Psoas muscle (tissue), 8 donors: ENCODE measurements at places on chromosomes 13 and 19. TPM values are rescaled to one million over a fixed set of nuclear protein-coding genes. Genes with fewer than 3 reads are reported as not detected.
A peak's percentile ranks its signal among the peaks of the same experiment; 100 is the strongest.

Gene PEAK3
- 0.15 TPM for total RNA-seq

Gene FSD1
- total RNA-seq, result not detected

DNA sequence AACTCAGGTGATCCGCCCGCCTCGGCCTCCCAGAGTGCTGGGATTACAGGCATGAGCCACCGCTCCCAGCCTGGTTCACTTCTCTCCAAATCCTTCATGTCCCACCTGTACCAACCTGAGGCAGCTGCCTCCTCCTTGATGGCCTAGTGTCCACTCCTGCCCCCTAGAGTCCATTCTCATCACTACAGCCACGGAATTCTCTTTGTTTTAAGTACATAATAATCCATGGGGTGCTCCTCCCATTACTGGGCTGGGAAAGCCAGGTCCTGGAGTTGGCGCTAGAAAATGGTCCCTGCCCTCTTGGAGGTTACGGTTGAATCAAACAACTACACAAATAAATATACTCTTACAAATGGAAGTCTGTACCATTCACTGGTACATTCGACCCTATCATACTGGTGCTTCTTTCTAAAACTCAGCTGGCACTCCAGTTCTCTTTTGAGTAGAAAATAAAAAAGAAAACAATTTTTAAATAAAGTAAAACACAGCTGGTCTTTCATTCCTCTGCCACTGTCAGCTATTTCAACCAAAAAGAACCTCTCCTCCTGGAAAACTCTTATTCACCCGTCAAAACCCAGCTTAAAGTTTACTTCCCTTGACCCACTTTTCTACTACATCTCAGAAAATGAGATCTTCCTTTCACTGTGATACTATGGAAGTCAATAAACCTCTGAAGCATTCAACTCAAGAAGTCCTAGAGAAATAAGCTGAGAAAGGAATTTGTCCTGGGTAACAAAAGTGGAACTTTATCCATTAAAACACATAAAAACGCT, 22.4 kb upstream of the ARHGEF18 start:
- H3K27me3 ChIP-seq, result no peaks in the 10 kb centered on the region
- DNase-seq, result no peak
- no peaks in the 10 kb centered on the region for H3K36me3 ChIP-seq
- no peaks in the 10 kb centered on the region for H3K4me1 ChIP-seq
- H3K4me3 ChIP-seq, result no peak overlapping the region
- H3K27ac ChIP-seq, result no peak overlapping the region

DNA sequence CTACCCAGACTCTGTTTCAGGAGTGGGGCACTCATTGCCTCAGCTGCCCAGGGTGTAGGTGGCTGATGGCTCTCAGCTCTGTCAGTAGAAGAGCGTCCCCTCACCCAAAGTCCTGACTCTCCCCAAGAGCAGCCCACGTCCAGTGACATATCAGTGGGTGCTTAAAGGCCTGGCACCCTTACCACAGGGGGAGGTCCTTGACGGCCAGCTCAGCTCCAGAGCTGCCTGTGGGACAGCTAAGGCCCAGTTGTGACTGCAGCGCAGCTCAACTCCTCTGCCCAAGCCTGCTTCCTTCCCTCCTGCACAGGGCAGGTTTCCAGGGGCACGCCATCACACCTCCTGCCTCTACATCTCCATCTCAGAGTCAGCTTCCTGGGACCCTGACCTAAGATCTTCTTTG, 32.4 kb downstream of the GRIK5 start:
- no peak overlapping the region for H3K4me3 ChIP-seq
- no peak for DNase-seq
- H3K27ac ChIP-seq, result peak overlapping the region; percentile 79
- peaks cover 9% of the 10 kb centered on the region for H3K4me1 ChIP-seq
- H3K36me3 ChIP-seq, result no peaks in the 10 kb centered on the region

DNA sequence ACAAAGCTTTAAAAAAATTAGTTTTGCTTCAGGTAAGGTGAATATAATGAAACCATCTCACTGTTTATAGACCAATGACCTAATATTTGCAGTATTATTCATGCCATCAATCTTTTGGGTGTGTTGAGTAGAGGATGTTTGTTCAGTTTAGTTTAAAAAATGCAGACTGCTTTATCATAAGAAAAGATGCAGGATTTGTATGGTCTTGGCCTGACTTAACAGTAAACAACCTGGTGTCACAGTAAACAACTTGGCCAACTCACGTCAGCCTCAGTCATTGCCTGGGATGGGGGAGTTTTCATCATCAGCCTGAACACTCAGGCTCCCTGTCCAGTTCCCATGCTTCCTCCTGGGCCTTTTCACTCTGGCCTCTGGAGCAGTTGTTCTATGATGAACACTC, 55.1 kb downstream of the LMO7 start:
- no peaks in the 10 kb centered on the region for H3K27me3 ChIP-seq
- H3K27ac ChIP-seq, result no peak overlapping the region
- H3K36me3 ChIP-seq, result peaks cover 3% of the 10 kb centered on the region
- DNase-seq, result no peak
- no peak overlapping the region for H3K4me3 ChIP-seq
